ENCODE measurements at places on chromosomes 3 and 15.

DNA sequence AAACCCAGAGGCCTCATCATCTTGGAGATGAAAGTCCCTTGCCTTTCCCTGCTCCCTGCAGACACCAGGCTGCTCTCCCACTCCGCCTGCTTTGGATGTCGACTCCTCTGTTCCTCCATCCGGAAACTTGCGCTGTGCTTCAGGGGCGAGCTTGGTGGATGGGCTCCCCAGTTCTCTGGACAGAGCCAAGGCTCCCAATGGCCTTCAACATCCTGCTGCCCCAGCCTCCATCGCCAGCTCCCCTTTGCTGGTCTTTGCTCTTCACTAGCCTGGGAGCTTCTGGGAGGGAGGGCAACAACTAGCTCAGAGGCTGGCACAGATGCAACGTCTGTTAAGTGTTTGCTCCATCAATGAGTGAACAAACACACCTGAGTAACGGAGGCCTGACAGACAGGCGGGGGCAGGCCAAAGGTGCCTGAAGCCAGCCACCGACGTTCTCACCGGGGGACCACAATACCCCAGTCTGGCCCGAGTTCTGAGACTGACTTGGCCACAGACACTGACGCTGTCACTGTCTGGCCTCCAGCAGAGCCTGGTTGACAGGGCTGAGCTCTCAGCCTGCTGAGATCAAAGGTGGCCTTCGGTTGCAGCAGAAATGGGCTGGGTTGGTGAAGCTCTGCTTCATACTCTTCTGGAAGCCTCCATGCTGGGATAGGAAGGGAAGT, 39.0 kb downstream of the RGMA start:
- no peak for DNase-seq

- DNase-seq = no peak
These were observed 28.5 kb downstream of the LRRC28 start for GRCh38 chr15:99279827-99280226.

DNA sequence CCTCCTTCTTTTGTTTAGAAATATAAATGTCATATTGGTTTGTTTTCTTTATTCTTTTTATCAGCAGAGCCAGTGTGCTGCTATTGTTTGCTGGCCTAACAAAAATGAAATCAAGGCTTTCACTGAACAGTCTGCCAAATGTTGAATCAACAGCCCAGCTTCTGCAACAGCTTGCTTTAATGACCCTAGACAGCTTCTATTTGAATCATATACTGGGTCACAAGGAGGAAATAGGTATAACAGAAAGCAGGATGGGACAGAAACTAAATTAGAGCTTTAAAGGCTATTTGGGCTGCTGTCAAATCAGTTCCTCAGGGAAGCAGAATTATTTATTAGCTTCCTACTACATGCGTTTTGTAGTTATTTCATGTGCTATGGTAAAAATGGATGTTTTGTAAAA, 12.1 kb upstream of the DNAJC13 start:
- no peak for DNase-seq

DNA sequence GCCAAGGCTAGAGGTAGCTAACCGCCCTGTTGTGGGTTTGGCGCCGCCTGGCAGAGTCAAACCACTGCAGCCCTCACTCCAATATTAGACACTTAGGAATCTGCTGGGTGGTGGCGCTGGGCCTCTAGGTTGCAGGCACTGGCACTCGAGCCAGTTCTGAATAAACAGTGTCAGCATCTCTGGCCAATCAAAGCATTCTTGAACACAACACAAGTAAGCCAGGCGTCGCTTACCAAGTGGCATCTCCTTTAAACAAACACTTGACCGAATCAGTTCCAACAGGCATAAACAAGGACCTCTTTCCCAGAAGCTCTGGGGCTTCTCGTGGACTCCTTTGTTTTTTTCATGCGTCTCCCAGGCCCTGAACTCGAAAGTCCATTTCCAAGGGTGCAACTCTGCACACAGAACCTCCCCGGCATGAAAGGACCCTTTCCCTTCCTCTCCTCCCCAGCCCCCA, 82.3 kb downstream of the LRIG1 start:
- DNase-seq = no peak

GRCh38 chr3:78872195-78872594, 895.6 kb downstream of the ROBO1 start:
- no peak for DNase-seq
